Activated CD4-positive, alpha-beta memory T cell treated with anti-CD3 and anti-CD28 coated beads for 36 hours (primary cell): ENCODE measurements at places on chromosomes 5 and 9. TPM values are rescaled to one million over a fixed set of nuclear protein-coding genes. Genes with fewer than 3 reads are reported as not detected.

The LCP2 gene
- total RNA-seq, result 212 TPM

The ANGPTL2 gene
- not detected for total RNA-seq

The C5orf58 gene
- total RNA-seq, result not detected

The EFNA5 gene
- total RNA-seq, result not detected

The SPATA31C1 gene
- total RNA-seq, result not detected

GRCh38 chr5:33441241-33442177 is 744 bp downstream of the TARS1 start:
- peak; percentile 52 for DNase-seq
